ENCODE measurements at places on chromosomes 16 and 17.

GRCh38 chr16:79170555-79171246 lies 429.8 kb downstream of the MAF start:
- H3K4me1 ChIP-seq: no peaks in the 10 kb centered on the region
- H3K27ac ChIP-seq: no peak overlapping the region
- H3K27me3 ChIP-seq: no peaks in the 10 kb centered on the region
- no peaks in the 10 kb centered on the region for H3K36me3 ChIP-seq
- no peak overlapping the region for H3K4me3 ChIP-seq
- no peak for DNase-seq

DNA sequence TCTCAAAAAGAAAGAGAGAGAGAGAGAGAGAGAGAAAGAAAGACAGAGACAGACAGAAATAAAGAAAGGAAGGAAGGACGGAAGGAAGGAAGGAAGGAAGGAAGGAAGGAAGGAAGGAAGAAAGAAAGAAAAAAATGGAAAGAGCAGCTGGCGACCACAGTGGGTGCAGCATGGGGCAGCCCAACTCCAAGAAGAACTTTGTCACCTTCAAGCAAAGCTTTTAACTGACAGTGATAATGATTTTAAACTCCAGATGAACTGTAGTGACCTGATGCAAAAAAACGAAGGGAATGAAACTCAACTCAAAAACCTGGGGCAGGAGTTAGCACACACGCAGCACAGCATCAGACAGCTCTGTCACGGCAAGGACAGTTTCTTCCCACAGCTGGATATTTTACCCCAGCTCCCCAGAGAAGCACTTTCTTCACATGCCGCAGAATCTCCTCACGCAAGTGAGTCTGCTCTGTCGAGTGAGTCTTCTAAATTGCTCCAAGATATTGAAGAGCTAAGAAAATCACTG lies 5.0 kb upstream of the ARHGAP17 start:
- no peaks in the 10 kb centered on the region for H3K27me3 ChIP-seq
- H3K36me3 ChIP-seq: no peaks in the 10 kb centered on the region
- no peak for DNase-seq
- no peak overlapping the region for H3K27ac ChIP-seq

DNA sequence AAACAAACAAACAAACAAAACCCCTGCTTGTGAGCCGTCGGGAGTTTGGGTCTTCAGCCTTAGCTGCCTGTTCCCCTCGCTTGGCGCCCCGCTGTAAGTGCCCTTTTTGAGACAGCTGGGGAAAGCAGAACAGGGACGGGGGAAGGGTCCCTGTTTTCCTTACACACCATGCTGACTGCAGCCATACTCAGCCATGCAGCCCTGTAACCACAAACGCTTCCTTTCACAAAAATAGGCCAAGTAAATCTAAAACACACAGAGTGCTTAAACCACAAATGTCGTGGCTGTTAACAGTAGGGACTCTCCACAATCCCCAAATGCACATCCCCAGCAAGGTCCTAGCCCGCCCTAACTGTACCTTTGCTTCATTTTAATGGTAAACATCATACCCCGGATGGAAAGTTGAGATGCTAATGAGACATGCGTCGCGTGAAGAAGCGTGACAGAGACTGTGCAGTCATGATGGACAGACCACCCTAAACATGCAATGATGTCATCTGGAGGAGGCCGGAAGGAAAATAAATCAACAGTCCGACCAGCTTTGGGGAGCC lies 129.9 kb downstream of the MGAT5B start:
- H3K36me3 ChIP-seq: no peaks in the 10 kb centered on the region
- H3K4me3 ChIP-seq: no peak overlapping the region
- H3K27me3 ChIP-seq: peaks cover 8% of the 10 kb centered on the region

DNA sequence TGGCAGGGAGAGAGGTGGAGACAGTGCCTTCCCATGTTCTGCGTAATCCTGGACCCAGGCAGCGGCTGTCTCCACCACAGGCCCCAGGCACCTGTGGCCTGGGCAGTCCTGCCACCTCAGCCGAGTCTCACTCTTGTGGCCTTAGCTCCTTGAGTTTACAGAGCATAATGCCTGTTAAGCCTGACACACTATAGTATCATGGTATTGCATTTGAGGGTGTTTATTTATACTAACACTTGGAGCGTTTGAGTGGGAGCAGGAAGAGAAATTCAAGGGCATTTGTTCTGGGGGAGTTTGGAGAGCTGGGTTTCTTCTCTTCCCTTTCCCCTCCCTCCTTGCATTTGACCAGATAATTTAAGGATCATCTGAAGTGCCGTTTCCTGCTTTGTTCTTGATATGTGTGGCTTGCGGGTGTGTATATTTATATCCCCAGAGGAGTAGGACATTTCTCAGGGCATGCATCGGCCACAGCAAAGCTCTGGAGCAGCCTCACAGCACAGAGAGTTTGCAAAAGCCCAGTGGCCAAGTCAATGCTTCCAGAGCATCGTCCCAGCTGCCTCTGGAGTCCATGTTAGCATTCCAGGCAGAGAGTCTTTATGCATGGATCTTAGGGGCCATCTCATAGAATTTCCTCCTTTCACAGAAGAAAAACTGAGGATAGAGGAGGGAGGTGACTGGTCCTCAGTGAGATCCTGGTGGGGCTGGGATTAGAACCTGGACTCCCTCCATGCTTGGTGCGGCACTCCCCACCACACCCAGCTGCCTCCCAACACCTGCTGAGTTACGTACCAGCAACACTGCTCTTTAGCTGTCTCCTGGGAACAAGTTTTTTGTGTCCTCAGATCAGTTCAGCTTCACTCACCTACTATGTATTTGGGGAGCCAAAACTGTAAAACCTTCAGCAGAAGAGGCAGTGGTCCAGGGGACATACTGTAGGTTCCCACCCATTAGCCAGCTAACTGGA lies 222.8 kb downstream of the CCDC182 start:
- DNase-seq: no peak
- no peaks in the 10 kb centered on the region for H3K36me3 ChIP-seq
- H3K4me1 ChIP-seq: no peaks in the 10 kb centered on the region
- H3K27ac ChIP-seq: no peak overlapping the region
- no peak overlapping the region for H3K4me3 ChIP-seq
- no peaks in the 10 kb centered on the region for H3K27me3 ChIP-seq

DNA sequence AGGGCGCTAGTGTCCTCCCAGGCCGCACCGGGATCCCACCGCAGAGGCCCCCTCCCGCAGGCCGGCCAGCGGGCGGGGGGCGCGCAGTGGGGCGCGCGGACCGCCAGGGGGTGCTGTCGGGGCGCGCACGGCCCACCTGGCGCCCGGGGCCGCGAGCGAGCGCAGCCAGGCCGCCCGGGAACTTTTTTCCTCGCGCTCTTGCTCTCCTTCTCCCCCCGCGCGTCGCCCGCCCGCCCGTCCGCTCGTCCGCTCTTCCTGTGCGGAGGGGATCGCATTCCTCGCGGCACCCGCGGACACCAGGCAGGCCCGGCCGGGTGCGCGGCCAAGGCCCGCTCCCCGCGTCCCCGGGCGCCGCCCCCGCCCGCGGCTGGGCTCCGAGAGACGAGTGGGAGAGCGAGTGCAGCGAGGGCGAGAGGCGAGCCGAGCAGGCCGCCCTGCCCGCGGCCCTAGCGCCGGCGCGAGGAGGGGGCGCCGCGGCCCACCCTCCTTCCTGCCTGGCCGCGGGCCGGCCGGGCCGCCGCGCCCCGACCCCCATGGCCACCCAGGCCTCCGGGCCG lies at the start of gene RAI1:
Gene RAI1, plus strand, starts transcription at position 272 of the 557 bp plus-strand sequence. CDS start 111,491 bp downstream, outside the sequence.
- peak within 1 kb of the TSS; percentile 79 for H3K27ac ChIP-seq
- H3K36me3 ChIP-seq: no peaks in the 10 kb centered on the region
- peak within 1 kb of the TSS; percentile 69 for H3K4me3 ChIP-seq
- no peaks in the 10 kb centered on the region for H3K27me3 ChIP-seq
- DNase-seq: peak; percentile 75
- H3K4me1 ChIP-seq: peaks cover 34% of the 10 kb centered on the region

DNA sequence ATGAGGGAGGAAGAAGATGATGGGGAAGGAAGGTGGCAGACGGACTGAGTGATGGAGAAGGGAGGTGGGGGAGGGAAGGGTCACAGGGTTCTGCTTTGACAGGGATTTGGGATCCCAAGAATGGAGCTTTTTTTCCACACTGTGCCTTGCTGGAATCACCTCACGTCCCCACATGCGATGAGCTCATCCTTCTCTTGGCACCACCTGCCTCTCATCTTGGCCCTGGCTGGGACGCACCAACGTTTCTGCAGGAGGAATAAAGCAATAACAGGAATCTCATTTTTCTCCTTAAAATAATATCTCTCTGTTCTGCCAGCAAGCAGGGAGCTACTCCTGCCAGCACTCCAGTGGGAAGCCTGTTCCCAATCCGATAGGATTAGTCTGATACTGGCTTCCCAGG lies 47.8 kb downstream of the MEOX1 start:
- no peak overlapping the region for H3K27ac ChIP-seq
- peaks cover 11% of the 10 kb centered on the region for H3K4me1 ChIP-seq
- H3K36me3 ChIP-seq: no peaks in the 10 kb centered on the region
- H3K27me3 ChIP-seq: peaks cover 3% of the 10 kb centered on the region

- H3K4me3 ChIP-seq: no peak overlapping the region
- DNase-seq: no peak
- no peak overlapping the region for H3K27ac ChIP-seq
- no peaks in the 10 kb centered on the region for H3K36me3 ChIP-seq
Measured at GRCh38 chr17:81444610-81445339, 49.5 kb downstream of the BAHCC1 start.

DNA sequence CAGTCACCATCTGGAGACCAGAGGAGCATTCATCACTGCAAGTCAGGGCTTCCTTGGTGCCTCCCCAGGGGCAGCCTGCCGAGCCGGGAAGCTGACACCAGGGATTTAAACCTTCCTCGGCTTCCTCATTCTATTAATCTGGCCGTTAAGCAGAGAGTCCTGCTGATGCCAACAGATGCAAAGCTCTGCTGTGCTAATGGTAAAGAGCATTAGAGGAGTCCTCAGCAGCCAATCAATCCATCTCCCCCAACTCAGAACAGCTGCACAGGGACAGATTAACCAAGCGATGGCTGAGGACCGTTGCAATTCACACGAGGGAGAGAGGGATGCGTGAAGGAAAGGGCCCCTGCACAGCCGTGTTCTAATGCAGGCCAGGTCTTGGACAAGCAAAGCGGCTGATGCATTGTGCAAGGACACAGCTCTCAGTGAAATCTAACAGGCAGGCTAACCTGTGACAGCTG lies 116.6 kb downstream of the XYLT1 start:
- no peak for DNase-seq
- peaks cover 5% of the 10 kb centered on the region for H3K4me1 ChIP-seq
- no peak overlapping the region for H3K4me3 ChIP-seq
- H3K36me3 ChIP-seq: no peaks in the 10 kb centered on the region

GRCh38 chr17:34675605-34676004 lies 96.2 kb downstream of the TMEM132E start:
- no peaks in the 10 kb centered on the region for H3K36me3 ChIP-seq
- H3K27ac ChIP-seq: no peak overlapping the region
- H3K4me3 ChIP-seq: no peak overlapping the region
- no peak for DNase-seq
- no peaks in the 10 kb centered on the region for H3K4me1 ChIP-seq

DNA sequence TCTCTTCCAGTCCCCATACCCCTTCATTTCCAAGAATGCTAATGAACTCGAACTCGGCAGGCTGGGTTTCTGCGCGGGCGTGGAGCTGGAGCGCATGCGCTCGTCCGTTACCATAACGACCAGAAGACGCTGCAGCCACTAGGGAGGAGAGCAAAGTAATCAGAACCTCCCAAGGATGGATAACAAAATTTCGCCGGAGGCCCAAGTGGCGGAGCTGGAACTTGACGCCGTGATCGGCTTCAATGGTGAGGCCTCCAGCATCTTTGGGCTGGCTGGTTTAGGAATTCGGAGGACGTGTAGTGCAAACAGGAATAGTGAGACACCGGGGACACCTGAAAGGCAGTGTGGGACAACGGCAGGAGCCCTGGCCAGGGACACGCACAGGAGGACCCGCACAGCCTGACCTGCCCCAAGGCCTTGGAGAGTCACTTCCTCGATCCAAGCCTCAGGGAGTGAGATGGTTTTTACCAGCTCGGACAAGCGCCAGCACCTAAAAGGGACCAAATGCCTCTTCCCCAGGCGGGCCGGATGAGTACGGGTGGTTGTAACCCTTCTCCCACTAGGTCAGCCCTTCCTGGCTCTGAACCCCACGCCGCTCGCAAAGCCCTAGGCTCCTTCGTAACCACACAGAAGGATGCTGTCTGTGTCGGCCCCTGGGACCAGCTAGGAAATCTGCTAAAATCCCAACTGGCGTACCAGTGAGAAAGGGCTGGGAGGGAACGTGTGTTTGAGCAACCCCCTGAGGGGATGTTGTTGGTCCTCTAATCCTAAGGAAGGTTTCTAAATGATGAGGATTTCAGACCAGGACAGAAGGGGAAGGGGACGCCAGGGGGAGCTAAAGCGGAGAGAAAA lies at the start of gene CFAP52:
Gene CFAP52, plus strand, starts transcription at position 122 of the 852 bp plus-strand sequence. Its CDS starts 54 bp downstream, at position 176.
- peak within 1 kb of the TSS; percentile 89 for H3K4me3 ChIP-seq
- H3K27ac ChIP-seq: peak within 1 kb of the TSS; percentile 8
- H3K4me1 ChIP-seq: peaks cover 19% of the 10 kb centered on the region
- peak; percentile 77 for DNase-seq

GRCh38 chr16:5653041-5653440 lies 555.4 kb upstream of the EEF2KMT start:
- H3K36me3 ChIP-seq: no peaks in the 10 kb centered on the region
- DNase-seq: no peak
- H3K27me3 ChIP-seq: no peaks in the 10 kb centered on the region
- H3K27ac ChIP-seq: no peak overlapping the region

DNA sequence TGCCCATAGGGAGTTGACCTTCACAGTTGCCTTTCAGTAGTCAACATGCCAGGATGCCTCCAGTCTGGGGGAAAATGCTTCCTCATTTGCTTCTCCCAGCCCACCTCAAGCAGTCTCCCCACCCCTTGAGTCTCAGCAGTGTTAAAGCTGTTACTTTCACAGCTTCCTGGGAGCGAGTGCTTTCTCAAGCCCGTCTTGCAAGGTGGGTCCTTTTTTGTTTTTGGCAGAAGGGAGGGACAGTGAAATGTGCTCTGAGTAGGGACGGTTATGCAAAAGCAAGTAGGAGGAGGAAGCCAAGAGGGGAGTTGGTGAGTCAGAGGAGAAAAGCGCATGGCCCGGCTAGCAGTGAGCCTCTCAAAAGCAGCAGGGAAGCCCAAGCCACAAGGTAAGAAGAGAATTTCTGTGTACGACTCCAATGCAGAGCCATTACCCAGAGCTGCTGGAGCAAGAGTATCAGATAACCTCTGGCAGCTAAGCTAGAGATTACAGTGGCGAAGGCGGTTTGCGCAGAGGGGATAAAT lies at the start of gene CHST4:
Gene CHST4, plus strand, starts transcription at position 316 of the 521 bp plus-strand sequence. CDS start 10,252 bp downstream, outside the sequence.
- no peak within 1 kb of the TSS for H3K27ac ChIP-seq
- no peaks in the 10 kb centered on the region for H3K4me1 ChIP-seq
- H3K36me3 ChIP-seq: no peaks in the 10 kb centered on the region
- no peak within 1 kb of the TSS for H3K4me3 ChIP-seq
- H3K27me3 ChIP-seq: peaks cover 12% of the 10 kb centered on the region

- H3K4me1 ChIP-seq: peaks cover 4% of the 10 kb centered on the region
- H3K4me3 ChIP-seq: no peak overlapping the region
- H3K27ac ChIP-seq: no peak overlapping the region
- no peaks in the 10 kb centered on the region for H3K36me3 ChIP-seq
- no peaks in the 10 kb centered on the region for H3K27me3 ChIP-seq
- DNase-seq: no peak
Measured at GRCh38 chr17:66446419-66446818, 144.0 kb downstream of the PRKCA start.

- no peak overlapping the region for H3K27ac ChIP-seq
- DNase-seq: no peak
- H3K36me3 ChIP-seq: no peaks in the 10 kb centered on the region
- no peak overlapping the region for H3K4me3 ChIP-seq
- H3K4me1 ChIP-seq: no peaks in the 10 kb centered on the region
Measured at GRCh38 chr16:17194190-17194780, 276.5 kb downstream of the XYLT1 start.

GRCh38 chr17:76865174-76865573 lies 3.0 kb upstream of the MGAT5B start:
- DNase-seq: no peak
- no peaks in the 10 kb centered on the region for H3K27me3 ChIP-seq
- H3K4me3 ChIP-seq: no peak overlapping the region

GRCh38 chr16:64304396-64304795 lies 817.5 kb downstream of the CDH11 start:
- H3K27me3 ChIP-seq: peaks cover 2% of the 10 kb centered on the region
- no peaks in the 10 kb centered on the region for H3K36me3 ChIP-seq
- no peak for DNase-seq
- H3K4me3 ChIP-seq: no peak overlapping the region
